ENCODE measurements at places on chromosomes 2 and 18.

DNA sequence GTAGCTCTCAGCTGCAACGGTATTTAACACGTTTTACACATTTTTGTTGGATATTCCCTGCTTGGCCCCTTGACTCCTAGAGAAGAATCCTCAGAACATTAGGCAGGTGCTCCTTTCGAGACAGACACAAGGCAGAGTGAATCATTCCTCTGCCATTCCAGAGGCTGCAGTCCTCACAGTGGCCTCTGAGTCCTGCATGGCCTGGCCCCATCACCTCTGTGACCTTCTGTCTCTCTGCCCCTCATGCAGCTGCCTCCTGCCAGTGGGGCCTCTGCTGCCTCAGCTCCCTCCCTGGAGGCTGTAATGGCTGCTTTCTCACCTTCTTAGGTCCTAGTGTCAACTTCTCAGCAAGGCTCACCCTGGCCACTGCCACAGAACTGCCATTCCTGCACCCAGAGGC is 101.3 kb downstream of the PTPRM start:
- no peak for DNase-seq

GRCh38 chr2:221488136-221488807 is 83.8 kb downstream of the EPHA4 start:
- DNase-seq = no peak

DNA sequence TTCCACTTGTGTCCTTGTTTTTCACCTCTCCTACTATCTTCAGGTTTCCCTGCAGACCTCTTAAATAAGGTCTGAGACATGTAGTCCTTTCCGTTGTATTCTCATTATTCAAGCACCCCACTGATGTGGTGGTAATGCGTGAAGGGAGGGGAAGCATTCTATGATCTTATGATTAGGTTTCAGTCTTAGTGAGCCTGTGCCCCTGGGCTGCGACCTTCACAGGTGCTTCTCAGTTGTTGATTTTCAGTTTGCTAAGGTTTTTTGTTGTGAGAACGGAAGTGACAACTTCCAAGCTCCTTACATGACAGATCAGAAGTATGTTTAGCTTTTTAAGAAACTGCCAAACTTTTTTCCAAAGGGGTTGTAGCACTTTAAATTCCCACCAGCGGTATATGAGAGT is 41.3 kb downstream of the VPS54 start:
- no peak for DNase-seq

- no peak for DNase-seq
These were observed 18.6 kb downstream of the TSPYL6 start for GRCh38 chr2:54237428-54237827.

- no peak for DNase-seq
These were observed 275.9 kb downstream of the RBM43 start for GRCh38 chr2:150985741-150986140.

- no peak for DNase-seq
These were observed 38.1 kb downstream of the AFTPH start for GRCh38 chr2:64562148-64562784.

DNA sequence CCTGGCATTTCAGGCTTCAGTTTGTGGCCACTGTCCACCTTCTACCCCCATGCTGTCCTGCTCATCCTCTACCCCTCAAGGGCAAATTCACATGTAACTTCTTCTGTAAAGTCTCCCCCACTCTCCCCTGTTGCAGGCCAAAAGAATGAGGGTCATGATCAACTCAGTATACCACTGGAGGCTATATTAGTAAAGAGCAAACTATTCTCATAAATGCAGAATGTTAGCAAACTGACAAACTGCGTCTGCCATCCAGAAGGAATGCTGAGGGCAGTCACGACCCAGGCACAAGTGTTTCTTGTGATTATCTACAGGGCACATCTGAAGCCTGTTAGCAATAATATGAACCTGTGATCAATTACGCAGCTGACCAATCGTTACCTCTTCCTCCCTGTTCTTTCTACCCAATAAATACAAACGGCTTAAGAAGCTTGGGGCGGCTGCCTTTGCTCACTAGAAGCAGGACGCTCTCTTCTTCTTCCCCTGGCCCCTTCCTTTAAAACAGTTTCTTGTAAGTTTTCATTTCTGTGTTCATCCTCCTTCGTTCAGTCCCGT is 58.3 kb downstream of the SEPTIN10 start:
- DNase-seq = no peak

DNA sequence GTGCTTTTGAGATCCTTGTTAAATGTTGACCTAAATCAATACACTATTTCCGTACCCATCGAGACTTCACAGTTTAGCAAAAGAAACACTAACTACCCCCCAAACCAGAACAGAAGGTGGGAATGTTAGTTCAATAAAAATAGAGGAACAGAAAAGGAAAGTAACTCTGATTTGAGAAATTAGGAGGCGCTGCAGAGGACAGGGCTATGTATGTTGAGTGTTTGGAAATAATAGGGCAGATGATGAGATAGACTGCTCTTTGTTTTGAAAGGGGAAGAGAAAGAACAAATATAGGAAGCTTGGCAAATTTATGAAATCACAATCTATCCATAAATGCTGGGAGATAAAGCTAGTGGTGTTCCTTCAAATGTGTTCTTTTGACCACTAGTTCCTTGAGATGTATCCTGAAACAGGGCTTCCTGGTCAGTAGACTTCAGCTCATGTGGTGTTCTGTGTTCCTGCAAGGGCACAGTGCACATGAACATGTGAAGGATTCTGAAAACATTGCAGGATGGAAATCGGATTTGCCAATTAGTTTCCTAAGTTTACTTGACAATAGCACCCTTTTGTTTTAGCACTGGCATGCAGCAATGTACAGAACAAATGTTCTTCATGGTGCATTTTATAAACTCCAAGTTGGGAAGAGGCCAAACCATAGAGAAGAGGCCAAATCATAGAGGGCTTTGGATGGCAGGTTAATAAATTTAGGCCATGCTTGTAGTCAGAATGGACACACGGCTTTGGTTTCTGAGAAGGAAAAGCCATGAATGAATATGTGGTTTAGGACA is 39.8 kb downstream of the RHBDD1 start:
- DNase-seq = no peak

- DNase-seq = no peak
These were observed 513.8 kb downstream of the ZEB2 start for GRCh38 chr2:144006139-144006538.

GRCh38 chr18:59149007-59149406 is 9.3 kb downstream of the SEC11C start:
- DNase-seq = no peak

DNA sequence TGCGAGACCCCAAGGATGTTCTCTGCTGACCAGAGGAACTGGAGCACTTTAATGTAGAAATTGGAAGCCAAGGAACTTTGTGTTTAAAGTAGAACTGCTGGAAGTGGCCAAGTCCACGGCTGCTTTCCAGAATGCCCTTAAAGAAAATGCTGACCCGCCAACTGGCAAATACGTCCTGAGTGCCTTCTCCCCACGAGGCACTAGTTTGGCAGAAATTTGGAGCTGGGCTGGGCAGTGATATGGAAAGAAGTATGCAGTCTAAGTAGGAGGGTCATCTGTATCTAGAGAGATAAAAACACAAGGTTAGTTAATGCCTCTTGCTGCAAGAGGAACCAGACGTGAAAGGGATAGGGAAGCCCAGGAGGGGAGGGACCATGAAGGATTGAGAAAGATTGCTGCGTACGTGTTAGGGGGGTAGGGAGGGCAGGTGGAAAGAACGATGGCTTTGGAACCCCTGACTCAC is 59.3 kb upstream of the RFX8 start:
- no peak for DNase-seq

DNA sequence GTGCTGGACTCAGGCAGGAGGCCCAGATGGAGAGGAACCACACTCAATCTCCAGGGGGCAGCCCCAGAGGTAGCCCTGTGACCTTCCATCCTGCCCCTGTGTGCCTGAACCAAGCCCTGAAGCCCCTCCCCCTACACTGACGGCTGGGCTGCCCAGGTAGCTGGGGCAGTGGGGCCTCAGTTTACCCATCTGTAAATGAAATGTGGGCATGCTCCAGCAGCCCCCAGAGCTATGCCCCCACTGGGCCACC is 15.8 kb downstream of the CROCC2 start:
- no peak for DNase-seq

DNA sequence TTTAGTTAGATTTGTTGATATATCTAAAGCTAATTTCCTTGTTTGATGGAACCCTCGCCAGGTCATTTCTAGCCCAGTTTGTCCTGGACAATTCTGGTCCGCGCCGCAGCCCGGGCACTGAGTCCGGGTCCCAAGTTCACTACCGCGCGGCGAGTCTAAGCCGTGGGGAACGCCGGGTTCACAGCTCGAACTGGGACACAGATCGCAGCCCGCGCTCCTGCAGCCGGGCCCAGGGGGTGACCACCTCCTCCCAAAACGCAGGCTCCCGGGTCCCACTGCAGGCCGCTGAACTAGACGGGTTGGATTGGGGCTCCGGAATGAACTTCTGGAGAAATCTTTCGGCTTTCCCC is 681 bp downstream of the ACADL start:
- peak; percentile 12 for DNase-seq

DNA sequence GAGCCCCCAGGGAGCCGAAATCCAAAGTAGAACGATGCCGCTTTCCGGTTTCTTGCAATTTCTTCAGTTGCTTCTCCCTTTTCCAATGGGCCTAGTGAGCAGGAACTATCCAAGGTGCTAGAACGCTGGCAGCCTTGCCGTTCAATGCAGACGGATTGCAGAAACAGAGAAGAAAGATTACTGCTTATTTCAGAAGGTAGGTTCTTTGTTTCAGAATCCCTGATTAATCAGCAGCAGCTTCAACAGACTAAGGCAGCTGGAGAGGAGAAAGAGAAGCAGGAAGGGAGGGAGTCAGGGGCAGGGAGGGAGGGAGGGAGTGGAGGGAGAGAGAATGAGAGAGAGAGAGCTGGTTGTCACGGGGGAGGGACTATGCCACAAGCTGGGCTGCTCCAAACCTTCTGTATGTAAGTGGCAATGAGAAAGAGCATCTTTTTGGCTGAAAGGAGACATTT is 576 bp downstream of the NYAP2 start:
- DNase-seq = peak; percentile 46

DNA sequence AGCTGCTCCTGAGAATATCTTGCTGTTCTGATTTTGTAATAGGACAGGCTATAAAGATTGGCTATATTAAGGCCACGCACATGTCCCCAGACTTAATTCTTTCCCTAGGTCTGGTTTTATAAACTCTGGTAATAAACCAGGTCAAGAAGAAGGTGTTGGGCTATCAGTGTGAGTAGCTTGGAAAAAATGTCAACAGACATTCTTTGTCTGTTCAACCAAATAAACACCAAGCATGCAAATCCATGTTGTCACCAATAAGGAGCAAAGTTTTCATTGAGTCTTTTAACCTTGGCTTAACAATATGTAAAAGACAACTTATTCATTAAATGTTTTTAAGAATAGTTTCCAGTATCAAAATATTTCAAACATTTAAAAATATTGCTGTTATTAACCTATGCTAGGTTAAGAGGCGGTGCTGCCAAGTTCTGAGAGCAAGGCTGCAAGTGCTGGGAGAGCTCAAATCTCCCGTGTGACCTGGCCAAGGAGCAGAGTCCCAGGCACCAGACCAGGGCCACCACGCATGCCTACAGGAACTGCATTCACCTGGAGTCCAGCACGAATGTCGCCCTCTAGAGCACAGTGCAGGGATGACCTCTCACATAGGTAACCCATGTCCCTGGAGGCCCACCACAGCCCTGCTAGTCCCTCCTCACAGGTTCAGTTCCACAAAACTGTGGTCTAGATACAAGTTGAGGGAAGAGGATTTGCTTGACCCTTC is 120.5 kb upstream of the POU3F3 start:
- DNase-seq = no peak

DNA sequence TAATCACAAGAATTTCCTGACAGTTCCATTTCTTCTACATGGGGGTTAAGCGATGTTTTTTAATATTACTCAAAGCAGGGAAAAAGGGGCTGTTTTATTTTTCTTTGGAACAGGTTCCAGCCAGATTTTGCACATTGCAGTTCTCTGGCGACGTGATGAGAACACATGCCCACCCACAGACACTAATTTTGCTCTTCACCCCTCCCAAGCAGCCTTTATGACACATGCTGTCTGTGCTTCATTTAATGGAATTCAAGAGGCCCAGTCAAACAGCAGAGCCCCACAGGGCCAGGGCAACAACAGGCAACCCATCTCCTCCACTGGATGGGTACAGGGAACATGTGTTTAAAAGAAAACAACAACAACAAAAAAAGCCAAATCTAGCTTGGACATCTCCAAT is 70.8 kb downstream of the SPRED2 start:
- no peak for DNase-seq

GRCh38 chr18:65018184-65018583 is 732.6 kb upstream of the CDH7 start:
- DNase-seq = no peak

DNA sequence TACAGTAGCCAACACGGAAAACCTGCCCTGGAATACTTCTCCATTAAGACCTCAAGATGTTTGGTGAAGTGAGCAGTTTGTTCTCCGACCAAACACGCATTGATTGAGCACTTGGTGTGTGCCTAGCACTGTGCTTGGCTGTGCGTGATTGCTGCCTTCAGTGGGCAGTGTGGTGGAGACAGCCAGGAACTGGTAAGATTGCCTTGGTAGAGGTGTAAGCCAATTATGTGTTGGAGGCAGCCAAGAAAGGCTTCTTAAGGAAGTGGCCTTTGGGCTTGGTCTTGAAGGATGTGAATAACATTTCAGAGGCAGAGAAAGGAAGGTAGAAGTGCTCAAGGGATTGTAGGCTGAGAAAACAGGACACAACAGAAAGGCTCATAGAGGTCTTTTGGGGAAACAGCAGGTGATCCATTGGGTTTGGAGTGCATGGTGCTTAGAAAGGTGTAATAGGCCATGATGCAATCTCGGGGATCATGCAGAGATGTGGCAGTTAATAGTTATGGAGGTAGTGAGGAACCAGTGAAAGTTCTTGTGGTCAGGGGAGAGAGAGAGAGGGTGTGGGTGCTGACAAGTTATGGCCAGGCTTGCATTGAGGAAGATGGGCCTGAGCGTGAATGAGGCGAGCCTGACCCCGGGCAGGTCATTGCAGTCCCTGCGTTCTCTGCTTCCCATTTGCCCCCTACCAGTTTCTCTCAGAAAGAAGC is 6.3 kb downstream of the B3GNT2 start:
- DNase-seq = no peak

GRCh38 chr2:14401873-14402272 is 230.6 kb upstream of the LRATD1 start:
- no peak for DNase-seq

GRCh38 chr2:71150082-71150816 is 19.8 kb downstream of the MPHOSPH10 start:
- DNase-seq = no peak

DNA sequence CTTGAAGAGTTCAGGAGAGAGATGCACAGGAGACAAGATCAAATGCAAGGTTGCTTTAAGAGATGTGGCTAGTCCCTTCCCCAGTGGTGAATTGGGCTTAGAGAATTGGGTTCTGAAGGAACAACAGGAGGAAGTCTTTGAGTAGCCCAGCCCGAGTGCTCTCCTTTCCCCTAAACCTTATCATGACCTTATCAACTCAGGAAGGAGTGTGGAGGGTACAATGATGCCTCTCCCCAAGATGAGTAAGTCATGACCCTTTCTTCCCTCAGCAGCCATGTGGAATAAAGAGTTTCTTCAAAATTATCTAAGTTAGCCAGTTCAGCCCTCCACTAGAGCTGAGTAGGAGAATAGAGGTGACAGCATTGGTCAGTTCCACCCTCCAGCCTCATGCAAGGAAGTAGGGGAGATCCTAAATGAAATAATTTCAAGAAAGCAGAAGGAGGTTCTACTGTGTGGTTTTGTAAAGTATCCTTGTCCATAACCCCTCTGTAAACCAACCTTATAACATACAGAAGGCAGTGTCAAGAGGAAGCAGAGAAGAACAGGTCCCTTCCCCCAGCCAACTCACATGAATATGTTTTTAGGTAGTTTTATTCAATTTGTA is 88.4 kb downstream of the ARHGAP15 start:
- DNase-seq = no peak

- DNase-seq = peak; percentile 47
These were observed 542 bp downstream of the PGAP1 start for GRCh38 chr2:196925768-196926561.

- DNase-seq = no peak
These were observed 172.0 kb downstream of the MIB1 start for GRCh38 chr18:21912339-21913239.
